Fibroblast of skin of back (primary cell): ENCODE measurements at places on chromosomes 5 and 9.

- no peak for DNase-seq
Measured at GRCh38 chr9:106127776-106128175, 433.4 kb downstream of the TMEM38B start.

DNA sequence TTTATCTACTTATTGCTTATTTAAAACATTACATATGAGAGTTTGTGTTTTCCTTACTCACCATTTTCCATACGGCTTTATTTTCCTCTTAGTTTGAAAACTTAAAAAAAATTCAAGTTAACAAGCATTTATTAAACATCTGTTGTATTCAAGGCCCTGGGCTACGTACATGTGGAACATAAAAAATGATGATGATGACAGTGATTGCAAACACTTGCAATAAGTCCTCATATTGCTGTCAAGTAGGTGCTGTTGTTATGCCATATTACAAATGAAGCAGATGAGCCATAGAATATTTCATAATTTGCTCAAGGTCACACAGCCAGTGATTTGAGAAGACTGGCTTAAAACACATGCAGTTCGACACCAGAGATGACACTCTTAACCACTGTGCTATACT lies 180.6 kb downstream of the COMMD10 start:
- DNase-seq: no peak

DNA sequence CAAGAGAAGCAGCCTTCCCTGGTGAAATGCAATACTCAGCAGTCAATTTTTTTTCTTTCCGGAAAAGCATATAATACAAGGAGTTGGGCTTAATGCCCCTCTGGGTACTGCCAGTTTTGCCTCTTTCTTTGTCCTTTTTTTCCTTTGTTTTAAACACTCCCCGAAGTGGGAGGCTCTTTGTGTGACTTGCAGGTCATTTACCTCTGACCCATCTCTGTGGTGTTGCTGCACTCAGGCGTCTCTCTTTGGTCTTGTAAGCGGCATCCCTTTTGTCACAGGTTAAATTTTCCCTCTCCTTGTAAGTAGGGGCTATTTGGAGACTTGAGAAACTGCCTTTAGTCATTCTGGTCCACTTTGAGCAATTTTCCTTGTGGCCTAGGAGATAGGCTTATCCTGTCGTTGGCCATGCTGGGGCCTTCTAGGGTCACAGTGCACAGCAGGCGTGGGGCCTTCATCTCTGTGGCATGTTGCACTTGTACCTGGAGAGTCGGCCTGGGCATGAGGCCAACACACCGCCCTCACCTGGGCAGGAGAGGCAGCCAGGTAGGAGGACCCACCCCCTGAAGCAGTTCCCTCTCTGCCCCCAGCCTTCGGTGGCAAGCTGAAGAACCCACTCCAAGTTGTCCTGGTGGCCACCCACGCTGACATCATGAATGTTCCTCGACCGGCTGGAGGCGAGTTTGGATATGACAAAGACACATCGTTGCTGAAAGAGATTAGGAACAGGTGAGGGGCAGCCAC lies 27.7 kb upstream of the CTSL start:
- DNase-seq: no peak

GRCh38 chr9:115601434-115601833 lies 483.5 kb upstream of the TNC start:
- no peak for DNase-seq

- DNase-seq: no peak
Measured at GRCh38 chr9:83056174-83056573, 6.8 kb downstream of the RASEF start.
